Fibroblast of lung (primary cell): ENCODE measurements at places on chromosomes 16 and 17. TPM values are rescaled to one million over a fixed set of nuclear protein-coding genes. Genes with fewer than 3 reads are reported as not detected.

TMIGD1 gene
- total RNA-seq: not detected in 2 replicates

- DNase-seq: peak; percentile 20
These were observed 32.5 kb upstream of the ARHGAP44 start for GRCh38 chr17:12756786-12757185.

GAS2L2 gene
- not detected in 2 replicates for total RNA-seq

DNA sequence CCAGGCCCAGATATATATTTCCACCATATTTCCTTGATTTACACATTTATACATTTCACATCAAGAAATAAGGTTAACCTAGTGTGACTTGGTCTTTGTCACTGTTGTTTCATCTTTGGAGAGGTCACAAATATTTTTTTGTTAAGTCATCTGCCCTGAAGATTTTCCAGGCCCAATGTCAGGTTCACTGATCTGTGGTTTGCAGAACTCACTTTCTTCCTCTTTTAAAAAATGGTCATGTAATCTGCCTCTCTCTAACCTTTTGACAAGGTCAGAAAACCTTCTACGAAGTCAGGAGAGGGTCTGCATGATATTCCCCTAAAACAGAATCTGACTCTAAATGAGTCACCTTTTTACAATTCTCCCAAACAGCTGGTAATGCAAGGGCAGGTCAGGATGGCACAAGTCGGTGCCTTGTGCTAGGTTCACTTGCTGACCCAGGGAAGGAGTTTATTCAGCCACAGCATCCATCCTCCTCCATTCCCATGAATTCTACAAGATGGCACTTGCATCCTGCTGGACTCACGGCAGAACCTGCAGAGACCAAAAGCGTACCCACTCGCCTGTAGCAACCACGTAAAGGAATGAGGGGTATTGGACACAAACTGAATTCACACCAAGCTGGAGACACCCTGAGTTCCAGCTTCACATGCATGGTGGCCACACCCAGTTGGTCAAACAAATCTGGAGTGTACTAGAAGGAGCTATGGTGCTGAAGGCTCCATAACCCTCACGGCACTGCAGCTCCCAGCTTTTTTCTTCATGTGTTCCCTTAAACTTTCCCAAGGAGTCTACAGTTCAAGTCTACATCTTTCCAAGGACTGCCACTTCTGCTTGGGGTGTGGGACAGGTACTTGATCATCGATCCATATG is 1.6 kb upstream of the KIAA0513 start:
- DNase-seq: no peak

ZFP3 gene
- 2.1 and 3.1 TPM in 2 replicates for total RNA-seq

DNA sequence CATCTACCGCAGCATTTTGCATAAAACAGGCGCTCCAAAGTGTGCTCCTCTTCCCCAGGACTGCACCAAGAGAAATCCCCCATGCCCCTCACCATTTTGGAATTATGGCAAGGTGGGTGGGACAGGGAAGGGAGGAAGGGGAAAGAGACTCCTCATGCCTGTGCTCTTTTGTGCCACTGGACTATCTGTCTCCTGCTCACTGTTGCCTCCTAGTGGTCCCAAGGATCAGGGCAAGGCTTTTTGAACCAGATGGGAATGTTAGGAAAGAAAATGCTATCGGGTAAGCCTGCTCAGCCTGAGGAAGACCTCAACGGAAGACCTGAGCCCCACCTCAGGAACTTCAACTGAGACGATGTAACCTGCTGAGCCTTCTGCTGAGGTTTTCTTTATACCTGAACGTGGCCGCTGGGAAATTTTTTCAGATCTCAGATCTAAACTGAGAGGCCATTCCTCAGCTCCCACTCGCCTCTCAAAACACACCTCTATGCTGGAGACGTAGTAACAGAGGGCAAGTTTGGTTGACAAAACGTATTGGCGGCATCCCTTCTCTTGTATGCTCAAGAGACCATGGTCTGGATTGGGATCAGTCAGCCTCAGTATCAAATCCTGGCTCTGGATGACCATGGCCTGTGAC is 58.3 kb downstream of the SPACA3 start:
- peak; percentile 57 for DNase-seq

- peak; percentile 18 for DNase-seq
These were observed 220.8 kb upstream of the MON1B start for GRCh38 chr16:76970087-76970744.

ZDHHC1 gene
- total RNA-seq: 4.4 and 6.4 TPM in 2 replicates

DNA sequence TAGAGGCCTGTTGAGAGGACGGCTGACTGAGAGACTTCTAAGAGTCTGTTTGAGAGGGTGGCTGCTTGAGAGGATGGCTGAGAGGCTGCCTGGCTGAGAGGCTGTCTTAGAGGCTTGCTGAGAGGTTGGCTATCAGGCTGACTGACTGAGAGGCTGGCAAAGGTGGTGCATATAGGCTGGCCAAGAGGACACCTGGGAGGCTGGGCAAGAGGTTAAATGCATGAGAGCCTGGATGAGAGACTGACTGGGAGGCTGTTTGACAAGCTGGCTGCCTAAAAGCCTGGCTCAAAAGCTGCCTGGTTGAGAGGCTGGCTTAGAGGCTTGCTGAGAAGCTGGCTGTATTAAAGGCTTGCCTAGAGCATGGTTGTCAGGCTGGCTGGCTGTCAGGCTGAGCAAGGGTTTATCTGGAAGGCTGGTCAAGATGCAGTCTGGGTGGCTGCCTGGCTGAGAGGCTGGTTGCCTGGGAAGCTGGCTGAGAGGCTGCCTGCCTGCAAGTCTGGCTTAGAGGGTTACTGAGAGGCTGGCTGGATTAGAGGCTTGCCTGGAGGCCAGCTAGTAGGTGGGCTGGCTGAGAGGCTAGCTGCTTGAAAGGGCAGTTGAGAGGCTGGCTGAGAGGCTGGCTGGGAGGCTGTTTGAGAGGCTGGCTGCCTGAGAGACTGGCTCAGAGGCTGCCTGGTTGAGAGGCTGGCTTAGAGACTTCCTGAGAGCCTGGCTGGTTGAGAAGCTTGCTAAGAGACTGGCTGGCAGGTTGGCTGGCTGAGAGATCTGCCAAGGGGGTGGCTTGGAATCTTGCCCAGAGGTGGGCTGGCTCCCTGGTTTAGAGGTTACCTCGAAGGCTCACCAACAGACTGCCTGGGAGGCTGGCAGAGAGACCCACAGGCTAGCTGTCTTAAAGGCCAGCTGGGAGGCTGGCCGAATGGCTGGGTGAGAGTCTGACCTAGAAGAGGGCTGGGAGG is 38.3 kb upstream of the ACSM2B start:
- DNase-seq: no peak

- peak; percentile 32 for DNase-seq
These were observed 924 bp downstream of the SMARCD2 start for GRCh38 chr17:63841350-63842172.
